Ammon's horn (tissue), 1 donor: ENCODE measurements at places on chromosomes 4 and X.

GRCh38 chr4:39096847-39097246, 34.8 kb downstream of the KLHL5 start:
- DNase-seq: no peak

DNA sequence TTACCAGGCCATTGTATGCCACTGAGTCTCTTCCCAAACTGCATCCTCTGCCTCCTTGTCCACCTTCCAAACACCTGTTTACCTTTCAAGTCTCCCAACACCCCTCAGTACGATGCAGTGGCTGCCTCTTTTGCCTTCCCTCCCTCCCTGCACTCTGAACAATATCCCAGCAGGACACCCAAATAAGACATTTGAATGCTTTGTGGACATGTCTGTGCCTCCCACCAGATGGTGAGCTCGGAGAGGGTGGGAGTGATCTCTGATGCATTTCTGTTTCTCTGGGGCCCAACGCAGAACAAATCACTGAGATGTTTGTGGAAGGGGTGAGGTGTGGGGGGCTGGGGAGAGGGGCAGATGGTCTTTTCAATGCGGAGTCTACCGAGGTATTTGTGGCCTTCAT, 33.4 kb downstream of the PJA1 start:
- DNase-seq: no peak

GRCh38 chr4:79636991-79637390, 229.0 kb upstream of the GK2 start:
- no peak for DNase-seq

GRCh38 chr4:75736862-75737261, 12.5 kb downstream of the USO1 start:
- no peak for DNase-seq

GRCh38 chr4:13328591-13328990, 155.5 kb downstream of the RAB28 start:
- no peak for DNase-seq

DNA sequence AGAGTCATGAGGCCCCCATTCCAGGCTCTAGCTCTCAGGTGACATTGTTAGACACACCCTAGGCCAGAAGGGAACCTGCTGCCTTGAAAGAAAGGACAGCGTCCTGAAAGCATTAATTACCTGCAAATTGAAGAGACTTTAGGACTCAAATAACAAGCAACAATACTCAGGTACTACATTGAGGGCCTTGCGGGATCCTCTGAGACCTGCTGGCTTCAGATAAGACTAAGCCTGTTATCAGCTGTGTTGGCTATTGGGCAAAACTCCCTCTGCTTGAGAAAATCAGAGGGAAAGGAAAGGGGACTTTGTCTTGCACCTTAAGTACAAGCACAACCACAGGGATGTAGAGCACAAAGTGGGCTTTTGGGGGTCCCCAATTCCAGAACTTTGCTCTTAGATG, 45.9 kb upstream of the DACH2 start:
- DNase-seq: no peak

GRCh38 chr4:146343199-146343598, 128.9 kb downstream of the REELD1 start:
- no peak for DNase-seq

- no peak for DNase-seq
These were observed 104.6 kb downstream of the NPFFR2 start for GRCh38 chr4:72136429-72136828.

DNA sequence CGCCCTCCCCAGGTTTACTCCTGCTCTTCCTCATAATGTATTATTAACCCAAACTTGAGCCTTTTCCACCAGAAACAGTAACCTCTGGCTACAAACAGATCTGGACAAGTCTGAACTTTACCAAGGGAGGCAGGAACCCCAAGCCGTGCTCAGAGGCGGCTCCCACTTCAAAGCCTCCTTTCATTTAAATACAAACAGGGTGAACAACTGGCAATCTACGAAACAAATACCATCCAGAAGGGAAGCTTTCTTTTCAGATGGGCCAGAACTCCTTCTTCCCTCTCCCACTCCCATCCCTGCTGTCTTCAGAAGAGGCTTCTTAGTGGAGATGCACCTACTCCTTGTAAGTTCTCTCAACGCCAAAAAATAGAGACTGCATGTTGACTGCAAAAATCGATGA, 2.1 kb upstream of the GPC4 start:
- no peak for DNase-seq

DNA sequence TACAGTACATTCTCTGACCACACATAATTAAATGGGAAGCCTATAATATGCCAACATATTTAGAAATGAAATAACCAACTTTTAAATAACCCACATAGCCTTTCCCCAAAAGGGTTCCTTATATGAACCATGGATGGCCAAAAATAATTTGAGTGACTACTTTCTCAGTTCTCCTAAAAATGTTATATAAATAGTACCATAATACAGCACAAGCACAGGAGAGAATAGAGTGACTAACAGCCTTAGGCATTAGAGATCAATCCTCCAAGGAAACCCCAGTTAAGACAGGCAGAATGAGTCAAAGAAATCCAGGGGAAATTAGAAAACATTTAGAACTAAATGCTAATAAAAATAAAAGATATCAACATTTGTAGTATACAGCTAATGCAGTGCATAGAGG, 50.2 kb downstream of the ANKRD17 start:
- DNase-seq: no peak

- DNase-seq: peak; percentile 31
These were observed 18.4 kb upstream of the OGT start for GRCh38 chrX:71514367-71515037.
